ENCODE measurements at places on chromosomes 16 and 17. TPM values are rescaled to one million over a fixed set of nuclear protein-coding genes. Genes with fewer than 3 reads are reported as not detected.

DNA sequence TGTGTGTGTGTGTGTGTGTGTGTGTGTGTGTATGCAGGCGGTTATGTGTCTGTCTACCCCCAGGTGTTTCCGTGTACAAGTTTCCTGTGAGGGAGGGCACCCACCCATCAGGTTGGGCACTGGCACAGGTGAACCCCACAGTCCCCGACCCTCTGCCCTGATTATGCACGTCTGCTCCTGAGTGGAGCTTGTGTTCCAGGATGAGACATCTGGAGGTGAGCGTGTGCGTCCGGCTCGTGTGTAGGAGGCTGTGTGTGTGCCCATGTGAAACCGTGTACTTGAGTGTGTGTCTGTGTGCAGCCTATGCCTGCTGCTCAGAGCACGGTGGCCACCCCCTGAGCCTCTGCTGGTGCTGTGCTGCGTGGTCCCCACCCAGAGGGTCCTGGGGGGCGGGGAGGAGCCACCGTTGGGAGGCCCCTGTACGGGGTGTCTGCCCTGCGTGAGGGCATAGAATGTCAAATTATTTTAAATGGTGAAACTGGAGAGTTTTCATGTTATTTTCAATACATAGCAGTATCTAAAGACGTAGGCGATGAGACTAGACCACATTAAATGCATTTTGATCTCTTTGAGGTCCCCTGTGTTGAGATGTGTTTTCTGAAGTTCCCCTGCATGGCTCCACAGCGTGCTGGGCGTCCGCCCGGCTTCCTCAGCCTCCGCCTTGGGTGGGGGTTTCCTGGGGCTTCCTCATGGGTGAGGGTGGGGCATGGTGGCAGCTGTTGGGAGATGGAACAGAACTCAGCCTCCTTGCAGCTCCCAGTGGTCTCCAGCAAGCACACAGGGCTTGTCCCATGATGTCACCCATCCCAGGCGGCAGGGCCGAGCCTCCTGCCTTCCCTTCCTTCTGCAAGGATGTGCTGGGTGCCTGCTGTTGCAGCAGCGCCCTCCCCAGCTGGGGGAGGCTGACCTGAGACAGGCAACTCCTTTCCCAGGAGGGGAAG lies 43.4 kb downstream of the KCNJ12 start:
- DNase-seq, result peak; percentile 35

The PIRT gene
- not detected for total RNA-seq

- no peak for DNase-seq
Measured at GRCh38 chr16:65071433-65072311, 50.2 kb downstream of the CDH11 start.

DNA sequence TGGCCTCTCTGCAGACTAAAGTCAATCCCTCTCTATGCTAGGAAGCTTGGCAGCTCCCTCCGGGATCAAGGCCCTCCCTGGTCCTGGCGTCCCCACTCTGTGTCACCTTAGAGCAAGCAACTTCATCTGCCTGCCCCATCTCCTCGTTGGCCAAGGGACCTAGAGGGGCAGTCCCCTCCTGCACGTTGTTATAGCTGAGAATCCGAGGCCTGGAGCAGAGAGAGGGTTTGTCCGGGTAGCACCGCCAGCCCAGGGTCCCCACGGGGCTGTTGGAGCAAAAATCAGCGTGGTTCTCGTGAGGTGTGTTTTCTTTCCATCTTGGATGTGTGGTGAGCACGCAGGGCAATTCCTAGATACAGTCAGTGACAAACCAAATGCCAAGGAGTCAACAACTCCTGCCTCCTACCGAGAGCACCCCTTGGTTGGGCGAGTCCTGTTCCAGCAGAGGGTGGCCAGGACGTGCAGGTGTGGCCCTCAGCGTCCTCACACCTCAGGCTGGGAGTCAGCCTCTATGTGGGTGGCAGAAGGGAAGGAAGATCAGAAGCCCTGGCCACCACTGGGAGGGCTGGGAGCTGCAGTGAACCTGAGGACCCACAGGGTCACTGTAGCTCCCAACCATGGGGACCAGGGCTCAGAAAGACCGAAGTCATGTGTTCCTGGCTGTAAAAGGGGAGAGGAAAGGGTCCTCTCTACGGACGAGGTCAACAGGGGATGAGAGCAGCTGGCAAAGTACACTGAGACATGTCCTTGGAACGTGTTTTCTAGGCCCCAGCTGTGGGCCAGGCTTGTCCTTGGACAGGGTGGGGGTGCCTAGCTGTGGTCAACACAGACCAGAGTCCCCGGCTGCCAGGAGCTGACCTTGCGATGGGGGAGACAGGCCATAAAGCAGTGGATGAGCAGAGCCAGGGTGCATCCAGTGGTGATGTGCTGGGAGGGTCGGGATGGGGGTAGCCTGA lies 85.6 kb upstream of the CIBAR2 start:
- no peak for DNase-seq

The RAC3 gene
- 4.8 TPM for total RNA-seq

DNA sequence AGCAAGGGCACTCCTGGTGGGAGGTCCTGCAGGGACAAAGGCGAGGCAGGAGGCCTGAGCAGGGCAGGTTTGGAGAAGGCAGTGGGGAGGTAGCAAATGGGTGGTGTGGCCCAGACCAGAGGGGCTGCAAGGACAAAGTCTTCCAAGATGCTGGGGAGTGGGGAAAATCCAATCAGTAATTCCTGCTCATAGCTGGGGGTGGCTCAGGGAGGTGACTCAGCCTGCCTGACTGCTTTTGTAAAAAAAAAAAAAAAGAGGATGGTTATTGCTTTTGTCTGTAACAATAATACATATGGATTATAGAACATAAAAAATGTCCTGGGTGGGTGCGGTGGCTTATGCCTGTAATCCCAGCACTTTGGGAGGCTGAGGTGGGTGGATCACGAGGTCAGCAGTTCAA lies 5.2 kb downstream of the IL34 start:
- DNase-seq, result no peak

The TP53TG3 gene
- total RNA-seq, result not detected

The HOXB6 gene
- total RNA-seq, result 0.24 TPM

The PEMT gene
- 53.8 TPM for total RNA-seq

The KRTAP1-5 gene
- not detected for total RNA-seq

DNA sequence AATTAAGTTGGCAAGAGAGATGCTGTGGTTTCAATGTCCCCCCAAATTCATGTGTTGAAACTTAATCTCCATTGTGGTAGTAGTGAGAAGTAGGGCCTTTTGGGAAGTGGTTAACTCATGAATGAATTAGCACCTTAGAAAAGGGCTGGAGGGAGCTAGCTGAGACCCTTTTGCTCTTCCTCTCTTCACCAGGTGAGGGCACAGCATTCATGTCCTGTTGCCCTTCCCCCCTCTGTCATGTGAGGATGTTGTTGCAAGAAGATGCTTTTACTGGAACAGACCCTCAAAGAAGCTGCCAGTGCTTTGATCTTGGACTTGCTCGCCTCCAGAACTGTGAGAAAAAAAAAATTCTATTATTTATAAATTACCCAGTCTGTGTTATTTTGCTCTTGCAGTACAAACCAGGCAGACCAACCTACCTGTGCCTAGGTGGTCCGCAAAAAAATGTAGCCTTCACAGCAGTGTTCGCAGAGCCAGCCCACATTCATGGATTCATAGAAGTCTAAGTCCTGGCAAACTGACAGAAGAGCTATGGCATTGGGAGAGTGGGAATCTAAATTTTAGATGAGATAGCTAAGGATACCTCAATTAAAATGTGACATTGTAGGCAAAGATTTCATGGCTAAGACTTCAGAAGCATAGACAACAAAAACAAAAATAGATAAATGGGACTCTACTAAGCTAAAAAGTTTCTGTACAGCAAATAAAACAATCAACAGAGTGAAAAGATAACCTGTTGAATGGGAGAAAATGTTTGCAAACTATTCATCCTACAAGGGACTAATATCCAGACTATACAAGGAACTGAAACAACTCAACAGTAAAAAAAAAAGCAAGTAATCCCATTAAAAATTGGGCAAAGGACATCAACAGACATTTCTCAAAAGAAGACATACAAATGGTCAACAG lies 32.0 kb upstream of the ABCA5 start:
- DNase-seq, result no peak

DNA sequence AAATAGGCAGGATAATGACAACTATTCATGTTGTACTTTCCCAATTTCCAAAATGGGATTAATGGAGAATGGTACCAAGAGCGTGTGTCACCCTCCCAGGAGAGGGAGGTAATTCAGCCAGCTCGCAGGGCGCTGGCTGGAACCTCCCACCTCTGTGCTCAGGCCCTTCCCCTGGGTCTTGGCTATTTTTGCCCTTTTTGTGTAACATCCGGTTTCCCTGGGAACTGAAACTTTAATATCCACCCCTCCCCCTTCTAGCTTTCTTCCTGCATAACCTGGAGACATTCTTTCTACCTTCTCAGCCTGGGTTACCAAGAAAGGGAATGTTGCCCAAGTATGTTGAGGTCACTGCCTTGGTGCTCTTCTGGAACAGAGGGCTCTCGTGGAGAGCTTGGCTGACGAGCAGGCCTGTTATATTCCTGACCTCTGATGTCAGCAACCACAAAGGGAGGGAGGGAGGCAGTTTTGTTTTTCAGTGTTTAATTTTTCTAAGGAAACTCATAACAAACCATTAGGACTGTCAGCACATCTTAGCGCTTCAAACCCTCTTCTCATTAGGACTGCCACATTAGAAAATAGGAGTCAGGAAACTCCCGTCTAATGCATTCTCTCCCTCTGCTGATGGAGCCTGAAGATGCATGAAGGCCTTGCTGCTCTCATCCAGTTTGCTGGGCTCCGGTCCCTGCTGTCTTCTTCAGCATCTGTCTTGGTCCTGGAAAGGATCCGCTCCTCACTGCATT lies 25.6 kb downstream of the ITGB3 start:
- DNase-seq, result no peak

DNA sequence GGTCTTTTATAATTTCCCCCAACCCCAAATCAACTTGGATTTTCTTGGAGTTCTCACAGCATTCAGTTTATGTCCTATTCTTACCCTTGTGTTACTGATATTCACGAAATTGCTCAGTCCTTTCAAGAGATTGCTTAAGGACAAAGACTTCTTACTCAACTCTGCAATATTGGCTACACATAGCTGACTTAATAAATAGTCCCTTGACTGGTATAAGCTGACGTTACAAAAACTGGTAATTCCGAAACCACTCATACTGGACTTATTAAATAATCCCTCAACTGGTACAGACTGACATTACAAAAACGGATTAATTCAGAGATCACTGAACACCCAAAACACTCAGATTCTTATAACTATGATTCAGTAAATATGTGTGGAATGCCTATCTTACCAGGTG lies 860 bp downstream of the TIGD7 start:
- DNase-seq, result no peak

The GP1BA gene
- total RNA-seq, result 0.49 TPM

DNA sequence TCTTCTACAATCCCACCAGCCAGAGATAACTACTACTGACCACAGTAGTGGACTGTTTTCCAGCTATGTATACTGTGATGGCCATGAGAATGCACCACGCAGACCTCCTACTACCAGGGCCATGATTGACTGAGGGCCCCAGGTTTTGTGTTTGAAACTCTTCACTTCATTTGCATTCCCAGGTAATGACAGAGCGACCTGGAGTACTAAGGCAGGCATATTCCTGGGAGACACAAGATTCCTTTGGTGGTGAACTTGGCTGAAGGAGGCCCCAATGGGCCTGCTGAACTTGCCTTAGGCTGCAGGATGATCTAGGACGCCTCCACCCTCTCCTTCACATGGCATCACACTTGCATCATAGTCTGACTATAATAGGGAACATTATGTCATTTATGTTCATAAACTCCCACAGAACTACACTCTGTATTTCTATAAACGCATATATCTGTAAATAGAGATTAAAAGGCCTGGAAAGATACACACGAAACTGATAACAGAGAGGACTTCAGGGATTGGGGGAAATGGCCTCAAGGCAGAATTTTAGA lies 30.4 kb downstream of the CLEC19A start:
- DNase-seq, result no peak

GRCh38 chr17:10793816-10794215 lies 10.1 kb downstream of the TMEM238L start:
- DNase-seq, result no peak

DNA sequence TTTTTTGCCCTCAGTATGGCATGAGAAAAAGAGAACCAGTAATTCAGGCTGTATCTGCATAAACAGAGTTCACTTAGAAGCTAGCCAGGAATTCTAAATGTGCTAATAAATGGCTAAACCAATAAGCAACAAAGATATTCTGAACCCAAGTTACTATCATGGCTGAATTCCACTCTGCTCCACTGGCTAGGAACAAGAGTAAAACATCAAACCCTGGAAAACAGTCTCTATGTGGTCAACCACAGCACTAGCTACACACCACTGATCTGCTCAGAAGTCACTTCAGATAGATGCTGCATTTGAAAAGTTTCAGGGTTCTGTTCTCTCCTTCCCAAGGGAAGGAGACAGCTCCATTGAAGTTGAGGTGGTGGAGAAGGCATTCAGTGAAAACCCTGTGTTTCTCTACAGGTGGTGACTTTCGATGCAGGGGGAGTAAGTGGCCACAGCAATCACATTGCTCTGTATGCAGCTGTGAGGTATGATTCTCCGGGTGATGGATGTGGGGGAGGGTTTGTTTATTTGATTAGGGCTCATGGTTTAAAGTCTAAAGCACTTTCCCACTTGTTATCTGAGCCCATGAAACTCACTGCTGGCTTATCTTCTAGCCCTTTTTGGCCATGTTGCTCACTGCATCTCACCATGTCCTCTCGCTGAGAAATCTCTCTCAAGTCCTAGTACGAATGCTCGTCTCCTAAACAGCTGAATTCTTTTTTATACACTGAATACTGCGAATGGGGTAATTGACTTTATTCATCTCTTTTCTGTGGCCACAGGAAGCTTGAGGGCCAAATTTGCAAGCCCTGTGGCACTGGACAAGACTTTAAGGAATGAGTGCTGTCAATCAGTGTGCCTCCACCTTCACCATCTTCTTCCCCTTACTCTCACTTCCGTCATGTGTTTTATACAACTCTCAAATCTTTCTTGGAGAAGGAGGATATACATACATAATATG lies 39.9 kb downstream of the CENPV start:
- no peak for DNase-seq

- no peak for DNase-seq
Measured at GRCh38 chr17:55783684-55784245, 32.9 kb downstream of the PCTP start.

The HOXB4 gene
- total RNA-seq, result 1.6 TPM

- DNase-seq, result no peak
Measured at GRCh38 chr16:11639925-11640899, 28.0 kb upstream of the SNN start.

DNA sequence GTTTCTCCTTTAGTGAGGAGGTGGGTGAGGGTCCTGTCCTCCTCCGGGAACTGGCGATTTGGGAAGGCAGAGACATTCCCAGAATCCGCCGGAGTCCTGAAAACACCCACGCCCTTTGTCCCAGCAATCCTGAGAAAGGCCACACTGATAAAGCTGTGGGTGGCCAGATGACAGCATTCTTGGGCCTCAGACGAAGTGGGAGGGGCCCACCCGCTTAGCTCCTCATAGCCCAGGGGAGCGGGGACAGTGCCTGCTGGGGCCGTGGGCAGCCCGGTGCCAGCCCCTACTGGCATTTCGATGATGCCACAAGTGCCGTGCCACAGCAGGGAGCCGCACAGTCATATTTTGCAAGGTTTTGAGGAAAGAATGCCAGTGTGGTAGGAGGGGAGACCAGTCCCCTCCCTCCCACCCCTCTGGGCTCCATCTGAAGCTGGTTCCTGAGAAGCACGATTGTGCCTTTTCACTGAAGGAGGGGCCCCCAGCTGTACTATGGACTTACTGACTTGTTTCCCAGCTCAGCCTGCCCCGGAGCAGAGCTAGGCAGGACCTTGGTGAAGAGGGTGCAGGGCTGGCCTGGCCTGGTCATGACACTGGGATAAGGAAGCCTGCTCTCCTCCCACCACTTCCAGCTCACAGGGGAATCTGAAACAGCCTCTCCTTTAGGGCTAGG lies 20.9 kb upstream of the MPRIP start:
- DNase-seq, result no peak

All from activated T-cell treated with anti-CD3 and anti-CD28 coated beads, Interleukin-2, amount 50 U/mL, for 4 hours (primary cell).